ENCODE measurements at places on chromosomes 16 and 17. TPM values are rescaled to one million over a fixed set of nuclear protein-coding genes. Genes with fewer than 3 reads are reported as not detected.
A peak's percentile ranks its signal among the peaks of the same experiment; 100 is the strongest.

Gene KIF2B
- total RNA-seq, result 0.27 TPM

Gene IGF2BP1
- total RNA-seq, result not detected

Gene CDH3
- 1.1 TPM for total RNA-seq

GRCh38 chr17:3890082-3890877, 2.6 kb downstream of the CAMKK1 start:
- peak; percentile 91 for DNase-seq

- peak; percentile 94 for DNase-seq
Measured at GRCh38 chr16:23640931-23641765, at the start of the genes DCTN5 and PALB2. Gene DCTN5 (plus strand): TSS chr16:23641466. CDS start chr16:23641543, 77 bp downstream. Gene PALB2 (minus strand): TSS chr16:23641310. CDS start chr16:23641157, 153 bp downstream.
